ENCODE measurements at places on chromosomes 11 and 22.

- no peak for DNase-seq
These were observed 56.3 kb upstream of the GRK3 start for GRCh38 chr22:25508161-25508560.

- no peak for DNase-seq
These were observed 1.1 kb downstream of the DNAL4 start for GRCh38 chr22:38792833-38793232.

- no peak for DNase-seq
These were observed 34.8 kb upstream of the ALKBH3 start for GRCh38 chr11:43845816-43846215.

DNA sequence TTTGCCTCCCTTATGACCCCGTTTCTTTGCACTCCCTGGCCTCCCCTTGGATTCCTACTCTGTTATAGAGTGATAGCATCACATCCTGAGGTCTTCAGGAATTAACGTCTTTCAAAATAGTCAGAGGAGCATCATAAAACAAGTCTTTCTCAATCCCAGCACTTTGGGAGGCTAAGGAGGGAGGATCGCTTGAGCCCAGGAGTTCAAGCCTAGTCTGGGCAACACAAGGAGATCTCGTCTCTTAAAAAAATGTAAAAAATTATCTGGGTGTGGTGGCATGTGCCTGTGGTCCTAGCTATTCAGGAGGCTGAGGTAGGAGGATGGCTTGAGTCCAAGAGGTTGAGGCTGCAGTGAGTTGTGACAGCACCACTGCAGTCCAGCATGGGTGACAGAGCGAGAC is 68.7 kb upstream of the AMPD3 start:
- DNase-seq = no peak

DNA sequence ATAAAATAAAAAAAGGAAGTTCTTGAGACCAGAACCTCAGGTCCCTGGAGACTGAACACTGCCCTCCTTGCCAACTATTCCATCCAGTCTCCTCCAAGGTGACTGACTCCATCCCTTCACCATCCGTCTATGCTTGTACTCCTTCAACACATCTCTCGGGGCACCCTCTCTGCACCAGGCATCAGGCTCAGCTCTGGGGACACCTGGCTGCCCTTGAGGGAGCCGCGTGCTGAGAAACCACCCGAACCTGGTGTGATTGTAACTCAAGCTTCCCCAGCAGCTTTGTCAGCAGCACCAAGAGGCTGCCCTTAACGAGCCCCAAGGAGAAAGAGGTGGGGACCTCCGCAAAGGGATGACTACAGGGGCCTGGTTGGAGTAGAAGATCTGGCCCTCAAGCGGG is 1.7 kb downstream of the PTPN5 start:
- no peak for DNase-seq

DNA sequence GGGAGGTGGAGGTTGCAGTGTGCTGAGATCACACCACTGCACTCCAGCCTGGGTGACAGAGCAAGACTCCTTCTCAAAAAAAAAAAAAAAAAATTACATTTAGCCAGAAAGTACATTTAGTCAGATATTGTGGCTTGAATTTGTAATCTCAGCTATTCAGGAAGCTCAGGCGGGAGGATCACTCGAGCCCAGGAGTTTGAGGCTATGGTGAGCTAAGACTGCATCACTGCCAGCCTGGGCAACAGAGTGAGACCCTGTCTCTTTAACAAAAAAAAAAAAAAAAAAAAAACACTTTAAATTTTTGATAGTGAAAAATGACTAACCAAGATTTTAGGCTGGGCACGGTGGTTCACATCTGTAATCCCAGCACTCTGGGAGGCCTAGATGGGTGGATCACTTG is 27.3 kb downstream of the MRTFA start:
- no peak for DNase-seq

GRCh38 chr11:94854770-94855633 is 86.8 kb downstream of the AMOTL1 start:
- peak; percentile 56 for DNase-seq

DNA sequence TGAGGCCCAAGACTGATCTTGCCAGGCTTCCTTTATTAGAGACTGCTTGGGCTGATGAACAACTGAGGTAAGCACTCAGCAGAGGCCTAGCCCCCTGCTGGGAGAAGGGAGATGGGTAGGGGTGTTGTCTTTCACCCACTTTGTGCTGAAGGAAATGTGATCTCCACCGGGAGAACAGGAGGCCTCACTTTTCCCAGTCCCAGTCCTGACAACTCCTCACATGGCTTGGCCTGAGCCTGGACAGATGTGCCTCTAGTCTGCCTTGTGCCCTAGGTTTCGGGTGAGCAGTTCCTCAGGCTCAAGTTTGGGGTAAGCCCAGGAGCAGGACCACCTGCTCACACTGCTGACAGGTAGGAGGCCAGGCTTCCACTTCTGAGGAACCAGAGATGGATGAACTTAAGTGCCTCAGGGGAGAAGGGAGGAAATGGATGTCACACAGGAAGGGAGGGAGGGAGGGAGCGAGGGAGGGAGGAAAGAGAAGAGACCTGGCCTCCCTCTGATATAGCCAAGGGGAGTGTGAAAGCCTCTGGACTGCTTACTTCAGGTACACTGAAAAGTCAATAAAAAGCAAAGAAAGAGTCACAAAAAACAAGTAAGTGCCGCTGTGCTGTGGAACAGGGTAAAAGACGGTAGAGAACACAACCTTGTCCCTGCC is 8.1 kb downstream of the CLPB start:
- no peak for DNase-seq

DNA sequence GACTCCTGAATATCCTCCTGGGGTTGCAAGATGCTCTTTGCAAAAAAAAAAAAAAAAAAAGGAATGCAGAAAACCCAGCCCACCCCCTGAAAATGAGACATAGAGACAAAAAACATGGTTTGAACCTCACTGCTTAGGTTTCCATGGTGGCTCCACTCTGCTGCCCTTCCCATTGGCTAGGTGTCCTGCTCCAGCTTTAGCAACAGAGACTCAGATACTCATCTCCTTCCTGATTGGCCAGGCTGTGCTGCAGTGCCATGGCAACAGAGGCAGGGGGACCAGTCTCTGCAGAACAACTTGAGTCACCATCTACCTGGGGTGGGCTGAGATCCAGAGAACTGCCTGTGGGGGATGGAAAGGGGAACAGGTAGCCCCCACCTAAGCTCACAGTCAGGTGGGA is 17.4 kb upstream of the YWHAH start:
- no peak for DNase-seq

DNA sequence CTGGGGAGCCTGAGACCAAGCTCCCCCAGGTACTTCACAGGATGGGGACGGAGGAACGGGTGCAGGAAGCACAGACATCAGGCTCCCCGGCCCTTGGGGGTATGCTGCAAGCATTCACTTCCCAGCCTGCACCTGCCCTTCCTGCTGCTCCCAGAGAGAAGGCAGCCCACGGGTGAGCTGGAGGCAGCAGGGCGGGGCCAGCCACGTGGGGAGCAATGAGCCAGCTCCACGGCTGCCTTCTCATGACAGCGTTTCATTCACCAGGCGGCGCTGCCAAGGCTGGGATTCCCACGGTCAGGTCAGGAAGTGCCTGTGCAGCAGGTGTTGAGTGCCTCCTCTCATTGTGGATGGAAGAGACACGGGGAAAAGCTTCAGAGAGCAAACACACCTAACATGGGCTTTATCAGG is 14.5 kb upstream of the PHLDA2 start:
- no peak for DNase-seq

DNA sequence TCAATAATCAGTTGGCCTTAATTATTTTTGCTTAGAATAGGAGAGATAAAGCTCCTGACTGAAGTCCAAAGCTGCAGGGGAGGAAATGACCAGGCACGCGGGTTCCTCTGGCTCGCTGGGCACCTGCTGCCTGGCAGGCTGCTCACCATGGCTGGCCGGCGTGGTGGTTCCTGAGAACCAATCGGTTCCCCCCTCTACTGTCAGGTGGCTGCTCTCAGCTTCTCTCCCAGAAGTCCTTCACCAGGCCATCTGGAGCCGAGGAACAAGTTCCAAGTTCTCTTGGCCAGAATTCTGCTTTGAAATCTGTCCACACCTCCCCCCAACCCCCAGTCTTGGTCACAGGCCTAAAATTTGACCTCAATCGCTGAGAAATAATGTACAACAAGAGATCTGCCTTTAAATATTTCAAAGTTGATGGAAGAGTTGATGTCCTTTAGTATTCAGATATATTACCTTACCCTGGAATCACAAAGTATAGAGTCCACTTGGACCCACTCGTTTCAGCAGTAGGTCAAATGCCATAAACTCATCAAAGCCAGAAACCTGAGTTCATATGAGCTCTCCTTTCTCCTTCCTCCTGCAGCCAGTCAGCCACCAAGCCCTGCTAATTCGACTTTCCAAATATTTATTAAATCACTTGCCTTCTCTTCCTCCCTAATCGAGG is 25.2 kb downstream of the EXPH5 start:
- DNase-seq = peak; percentile 16

DNA sequence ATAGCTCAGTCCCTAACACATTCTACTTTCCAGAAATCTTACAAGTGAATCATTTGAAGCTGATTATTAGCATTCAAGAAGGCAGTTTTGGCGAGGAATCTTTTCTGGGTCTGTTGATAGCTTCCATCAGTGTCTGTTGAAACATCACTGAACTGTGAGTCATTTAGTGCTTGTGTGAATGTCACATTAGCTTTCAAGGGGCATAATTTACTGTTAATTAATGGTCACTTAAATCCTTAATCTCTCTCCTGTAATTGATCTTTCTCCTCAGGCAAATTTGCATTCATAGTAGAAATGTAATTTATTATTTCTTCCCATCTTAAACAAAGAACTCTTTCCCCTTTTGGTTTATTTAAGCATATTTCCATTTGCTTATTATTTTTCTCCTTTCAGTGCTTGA is 2.6 kb downstream of the HTR3B start:
- no peak for DNase-seq

- DNase-seq = peak; percentile 71
These were observed 71.6 kb downstream of the LRP5 start for GRCh38 chr11:68383976-68384501.

- no peak for DNase-seq
These were observed 86.6 kb downstream of the MAML2 start for GRCh38 chr11:96256215-96257011.

- DNase-seq = peak; percentile 67
These were observed 38.1 kb downstream of the LMO1 start for GRCh38 chr11:8225589-8226036.

- no peak for DNase-seq
These were observed 4.4 kb downstream of the GAS2 start for GRCh38 chr11:22670830-22671229.

DNA sequence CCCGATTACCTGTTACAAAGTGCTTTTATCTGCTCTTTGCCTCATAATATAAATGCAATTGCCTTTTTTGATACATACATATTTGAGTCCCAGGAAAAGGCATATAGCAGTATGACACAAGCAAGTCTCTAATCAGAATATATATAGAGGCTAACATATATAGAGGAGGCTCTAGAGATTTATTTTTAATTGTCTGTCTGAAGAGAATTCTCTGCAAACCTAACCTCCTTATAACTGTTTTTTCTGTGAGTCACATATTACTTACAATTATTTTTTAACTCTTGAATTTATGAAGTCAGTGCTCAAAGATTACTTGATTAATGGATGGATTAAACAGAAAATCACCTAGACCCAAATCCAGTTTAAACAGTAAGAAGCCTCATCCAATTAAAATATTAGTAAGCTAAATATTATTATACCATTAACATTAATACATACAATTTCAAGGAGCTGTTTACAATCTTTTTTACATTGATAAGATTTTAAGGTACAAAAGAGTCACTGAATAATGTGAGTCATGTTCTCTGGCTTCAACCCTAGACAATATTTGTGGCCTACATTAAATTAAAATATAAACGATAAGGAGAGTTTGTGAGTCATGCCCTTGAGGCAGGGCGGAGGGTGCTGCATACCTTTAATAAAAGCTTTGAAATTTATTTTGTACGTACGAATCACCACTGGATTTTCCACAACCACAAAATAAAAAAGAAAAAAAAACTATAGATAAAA is 19.2 kb upstream of the MMP13 start:
- DNase-seq = no peak

DNA sequence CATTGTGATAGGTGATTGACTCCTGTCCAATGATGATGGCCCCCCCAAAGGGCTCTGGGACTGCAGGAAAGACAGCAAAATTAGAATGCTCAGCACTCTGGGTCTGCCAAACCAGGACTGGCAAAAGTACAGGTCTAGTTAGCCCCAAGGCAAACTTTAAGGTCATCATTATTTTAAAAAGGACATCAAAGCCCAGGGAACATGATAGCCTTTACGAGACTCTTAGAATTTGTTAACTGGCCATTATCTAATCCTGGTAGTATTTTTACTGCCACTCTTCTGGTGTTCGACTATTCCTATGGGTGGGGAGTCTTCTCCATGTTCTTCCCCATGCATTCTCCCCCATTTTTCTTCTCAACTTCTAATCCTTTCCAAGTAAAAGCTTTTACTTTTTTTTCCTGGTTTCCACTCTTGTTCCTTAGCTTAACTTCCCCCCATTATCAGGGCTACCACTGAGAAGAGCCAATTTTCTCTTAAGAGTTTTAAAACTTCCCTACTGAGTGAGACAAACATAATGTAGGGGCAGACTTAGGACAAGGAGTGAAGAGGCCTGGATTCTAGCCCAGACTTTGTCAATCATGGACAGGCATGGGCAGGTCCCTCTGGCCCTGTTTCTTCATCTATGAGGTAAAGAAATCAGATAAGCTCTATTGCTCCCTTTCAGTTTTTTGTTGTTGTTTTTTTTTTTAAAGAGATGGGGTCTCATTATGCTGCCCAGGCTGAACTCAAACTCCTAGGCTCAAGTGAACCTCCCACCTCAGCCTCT is 7.1 kb downstream of the DDB1 start:
- DNase-seq = no peak

DNA sequence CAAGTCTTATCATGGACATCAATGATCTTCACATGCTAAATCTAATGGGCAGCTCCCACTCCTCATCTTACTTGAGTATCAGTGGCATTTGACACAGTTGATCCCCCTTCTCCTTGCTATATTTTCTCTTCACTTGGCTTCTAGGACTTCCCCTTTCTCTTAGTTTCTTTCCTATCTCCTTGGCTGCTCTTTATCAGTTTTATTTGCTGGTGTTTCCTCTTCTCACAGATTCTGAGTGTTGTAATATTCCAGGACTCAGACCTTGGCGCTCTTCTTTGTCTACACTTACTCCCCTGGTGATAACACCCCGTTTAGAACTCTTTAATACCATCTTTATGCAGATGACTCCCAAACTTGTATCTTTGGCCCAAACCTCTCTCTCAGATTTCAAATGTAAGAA is 33.9 kb upstream of the RASSF10 start:
- no peak for DNase-seq
